Sciatic nerve (tissue), 2 donors: ENCODE measurements at places on chromosomes 12 and 14. TPM values are rescaled to one million over a fixed set of nuclear protein-coding genes. Genes with fewer than 3 reads are reported as not detected.

DNA sequence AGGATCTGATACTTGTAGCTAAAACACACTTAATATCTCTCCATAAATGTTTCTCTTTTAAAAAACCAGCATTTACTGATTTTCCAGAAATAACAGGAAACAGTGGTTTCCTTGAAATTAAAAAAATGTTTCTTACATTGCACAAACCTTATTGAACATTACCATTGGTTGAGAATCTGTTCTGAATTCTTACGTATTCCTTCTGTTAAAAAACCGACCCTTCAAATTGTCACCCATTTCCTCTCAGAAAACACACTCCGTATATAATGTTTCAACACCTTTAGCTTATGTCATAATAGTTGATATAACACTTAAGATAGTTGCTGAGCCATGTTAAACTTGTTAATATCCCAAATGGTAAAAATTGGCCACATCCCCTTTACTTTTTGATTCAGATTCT lies 51.2 kb downstream of the MSRB3 start:
- DNase-seq, result no peak

- DNase-seq, result peak; percentile 71
Observed at GRCh38 chr12:116818341-116818856, 62.8 kb downstream of the HRK start.

DNA sequence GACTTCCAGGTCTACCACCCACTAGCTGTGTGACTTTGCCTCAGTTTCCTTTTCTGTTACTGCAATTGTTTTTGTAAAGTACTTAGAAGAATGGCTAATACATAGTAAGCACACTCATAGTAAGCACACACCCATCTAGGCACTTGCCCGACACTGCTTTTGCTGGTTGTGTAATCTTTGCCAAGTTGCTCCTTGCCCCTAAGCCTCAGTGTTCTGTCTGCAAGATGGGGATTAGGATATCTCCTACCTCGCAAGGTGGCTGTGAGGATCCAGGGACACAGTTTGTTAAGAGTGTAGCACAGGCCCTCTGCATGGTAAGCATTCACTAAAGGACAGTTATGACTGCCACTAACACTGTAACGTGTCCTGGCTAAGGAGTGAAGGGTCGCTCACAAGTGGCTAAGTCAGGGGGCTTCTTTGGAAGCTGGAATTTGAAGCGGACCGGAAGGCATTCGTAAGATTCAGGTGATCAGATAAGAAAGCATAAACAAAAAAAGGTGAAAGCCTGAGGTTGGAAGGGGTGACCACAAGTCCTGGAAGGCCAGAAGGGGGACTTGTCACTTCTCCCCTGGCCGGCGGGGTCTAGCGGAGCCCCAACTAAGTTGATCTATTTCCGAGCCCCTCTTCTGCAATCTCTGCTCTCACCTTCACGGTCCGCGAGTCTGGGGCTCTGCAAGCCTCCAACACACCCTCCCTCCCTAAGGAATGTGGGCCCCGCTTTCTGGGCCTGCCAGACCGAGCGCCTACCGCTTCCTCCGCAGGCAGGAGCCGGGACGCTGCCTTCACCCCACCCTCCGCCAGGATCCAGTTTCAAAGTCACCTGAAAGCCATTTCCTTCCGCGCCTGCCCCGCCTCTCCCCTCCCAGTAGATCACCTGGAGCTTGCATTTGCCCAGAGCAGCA lies 1.5 kb upstream of the PLEKHG3 start:
- no peak for DNase-seq

DNA sequence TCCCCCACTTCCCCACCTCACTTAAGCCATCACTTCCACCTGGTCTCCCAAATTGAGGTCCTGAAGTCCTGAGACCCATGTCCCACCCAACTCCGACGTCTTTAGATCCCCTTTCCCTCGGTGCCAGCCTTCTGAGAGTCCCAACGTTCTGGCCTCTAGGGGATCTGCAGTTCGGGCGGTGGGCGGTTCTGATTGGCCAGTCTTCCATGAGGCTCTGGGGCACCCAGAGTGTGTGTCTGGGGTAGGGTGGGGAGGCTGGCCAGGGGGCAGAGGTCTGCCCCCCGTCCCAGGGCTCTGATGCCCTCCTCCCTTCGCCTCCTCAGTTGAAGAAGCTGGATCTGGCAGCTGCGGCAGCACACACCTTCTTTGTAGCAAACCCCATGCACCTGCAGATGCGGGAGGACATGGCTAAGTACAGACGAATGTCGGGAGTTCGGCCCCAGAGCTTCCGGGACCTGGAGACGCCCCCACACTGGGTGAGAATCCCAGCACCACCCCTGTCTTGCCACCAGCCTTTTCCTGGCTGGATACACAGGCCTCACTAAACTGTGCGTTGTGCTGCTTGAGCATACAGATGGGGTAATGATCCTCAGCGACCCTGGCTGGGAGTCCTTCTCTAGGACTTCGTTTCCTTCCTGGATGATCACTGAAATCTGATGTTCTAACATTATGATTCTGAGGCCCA lies 1.5 kb downstream of the P3H3 start:
- no peak for DNase-seq

GRCh38 chr14:35347323-35348043 lies 55.3 kb downstream of the PSMA6 start:
- no peak for DNase-seq

DNA sequence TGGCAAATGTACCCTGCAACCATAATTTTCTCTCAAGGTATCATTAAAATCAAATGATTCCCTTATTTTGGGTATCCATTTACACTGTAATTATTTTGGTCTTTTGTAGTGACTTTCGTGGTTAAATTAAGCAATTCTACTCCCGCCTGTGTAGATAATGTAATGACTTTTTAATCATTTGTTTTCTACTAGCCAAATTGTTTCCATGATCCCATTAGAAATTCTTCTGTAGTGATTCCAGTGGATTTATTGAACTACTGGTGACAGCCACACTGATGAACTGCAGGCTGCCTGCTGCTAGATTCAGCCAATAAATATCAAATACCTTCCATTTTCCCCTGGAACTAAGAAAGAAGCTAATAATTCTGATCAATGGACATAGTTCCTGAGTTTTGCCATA lies 96.0 kb downstream of the WIF1 start:
- no peak for DNase-seq

- DNase-seq, result peak; percentile 81
Observed at GRCh38 chr12:122980183-122981035, at the start of gene ARL6IP4. Gene ARL6IP4, plus strand, starts transcription at chr12:122980681. Its CDS starts 459 bp downstream, at chr12:122981140.

- DNase-seq, result no peak
Observed at GRCh38 chr12:49909826-49910225, 6.1 kb upstream of the FAIM2 start.

GRCh38 chr14:76911473-76911872 lies 85.3 kb downstream of the LRRC74A start:
- no peak for DNase-seq

GRCh38 chr12:75690296-75690955 lies 179.0 kb upstream of the KRR1 start:
- DNase-seq, result no peak

DNA sequence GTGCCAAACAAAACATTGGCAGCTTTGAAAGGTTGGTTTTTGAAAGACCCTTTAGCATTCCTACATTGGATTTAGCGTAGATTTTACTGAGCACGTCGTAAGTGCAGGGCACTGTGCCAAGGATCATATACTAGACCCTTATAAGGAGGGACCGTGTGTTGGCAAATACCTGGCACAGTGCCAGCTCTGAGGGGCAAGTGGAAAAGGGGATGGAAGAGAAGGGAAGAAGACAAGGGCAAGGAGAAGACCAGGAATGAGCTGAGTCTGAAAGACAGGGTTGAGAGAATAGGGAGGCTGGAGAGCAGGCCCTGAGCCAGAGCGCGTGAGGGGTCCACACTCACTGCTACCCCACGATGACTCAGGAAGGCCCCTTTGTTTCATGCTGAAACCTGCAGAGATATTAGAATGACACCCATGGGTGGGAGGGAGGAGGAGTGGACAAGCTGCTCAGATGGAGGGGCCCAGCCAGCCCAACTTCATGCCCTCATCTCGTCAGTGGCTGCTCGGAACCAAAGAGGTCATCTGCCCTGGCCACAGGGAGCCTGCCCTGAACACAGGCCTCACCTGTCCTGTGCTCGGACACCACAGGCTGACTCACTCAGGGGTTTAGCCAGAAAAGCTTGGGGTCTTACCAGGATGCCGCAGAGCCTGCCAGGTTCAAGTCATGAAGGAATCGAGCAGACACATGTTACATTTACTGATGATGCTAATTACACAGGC lies 25.0 kb downstream of the RAB35 start:
- DNase-seq, result no peak

DNA sequence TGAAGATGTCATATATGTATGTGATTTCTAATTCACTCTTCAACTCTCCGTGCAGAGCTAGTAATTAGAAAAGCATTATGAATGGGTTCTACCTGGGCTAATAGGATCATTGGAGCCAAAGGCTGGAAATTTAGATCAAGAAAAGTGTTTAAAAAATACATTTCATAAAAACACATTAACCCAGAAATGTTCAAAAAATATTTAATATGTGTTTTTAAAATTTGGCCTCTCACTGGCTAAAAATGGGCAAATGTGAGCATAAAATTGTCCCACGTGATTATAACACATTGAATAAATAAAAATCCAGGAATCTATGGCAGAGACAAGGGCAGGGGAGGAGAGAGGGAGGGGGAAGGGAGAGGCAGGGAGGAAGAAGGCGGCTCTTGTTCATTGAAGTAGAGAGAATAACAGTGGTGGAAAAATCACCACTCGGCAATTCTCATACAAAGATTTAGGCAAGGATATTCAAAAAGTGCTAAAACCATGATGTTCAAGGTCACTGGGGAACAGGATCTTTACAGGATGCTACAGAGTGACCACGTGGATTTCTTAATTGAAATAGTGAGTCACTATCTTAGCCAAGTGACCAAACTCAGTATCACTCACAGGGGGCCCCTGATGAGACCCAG lies 38.8 kb downstream of the FBXO21 start:
- DNase-seq, result peak; percentile 1

DNA sequence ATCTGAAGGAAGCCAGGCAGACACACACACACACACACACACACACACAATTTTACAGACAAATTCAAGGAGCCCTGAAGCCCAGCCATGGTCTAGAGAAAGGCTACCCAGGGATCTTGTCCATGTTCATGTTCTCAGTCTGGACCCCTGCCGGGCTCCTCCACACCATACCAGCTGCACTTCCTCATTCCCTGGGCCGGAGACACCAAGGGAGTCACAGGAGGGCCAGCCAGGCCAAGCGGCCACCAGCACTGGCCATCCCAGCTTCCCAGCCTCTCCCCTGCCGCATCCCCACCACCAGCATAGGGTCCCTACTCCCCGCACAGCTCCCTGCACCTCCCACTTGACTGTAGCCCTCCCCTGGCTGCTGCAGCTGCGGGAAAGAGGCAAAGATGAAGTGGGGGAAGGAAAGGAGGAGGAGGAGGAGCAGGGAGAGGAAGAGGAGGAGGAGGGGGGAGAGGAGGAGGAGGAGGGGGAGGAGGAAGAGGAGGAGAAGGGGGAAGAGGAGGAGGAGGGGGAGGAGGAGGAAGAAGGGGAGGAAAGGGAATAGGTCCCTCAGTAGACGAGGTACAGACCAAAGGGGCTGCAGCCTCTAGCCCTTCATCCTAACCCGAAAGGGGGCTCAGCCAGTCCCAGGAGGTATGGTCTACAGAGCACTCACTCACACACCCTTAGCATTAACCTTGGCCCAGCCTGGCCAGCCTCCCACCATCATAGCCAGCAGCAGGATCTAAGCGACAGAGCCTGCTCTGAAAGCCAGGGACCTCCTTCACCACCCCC lies 293.2 kb downstream of the DPF3 start:
- DNase-seq, result no peak

- no peak for DNase-seq
Observed at GRCh38 chr12:66242311-66242710, 53.3 kb downstream of the IRAK3 start.

DNA sequence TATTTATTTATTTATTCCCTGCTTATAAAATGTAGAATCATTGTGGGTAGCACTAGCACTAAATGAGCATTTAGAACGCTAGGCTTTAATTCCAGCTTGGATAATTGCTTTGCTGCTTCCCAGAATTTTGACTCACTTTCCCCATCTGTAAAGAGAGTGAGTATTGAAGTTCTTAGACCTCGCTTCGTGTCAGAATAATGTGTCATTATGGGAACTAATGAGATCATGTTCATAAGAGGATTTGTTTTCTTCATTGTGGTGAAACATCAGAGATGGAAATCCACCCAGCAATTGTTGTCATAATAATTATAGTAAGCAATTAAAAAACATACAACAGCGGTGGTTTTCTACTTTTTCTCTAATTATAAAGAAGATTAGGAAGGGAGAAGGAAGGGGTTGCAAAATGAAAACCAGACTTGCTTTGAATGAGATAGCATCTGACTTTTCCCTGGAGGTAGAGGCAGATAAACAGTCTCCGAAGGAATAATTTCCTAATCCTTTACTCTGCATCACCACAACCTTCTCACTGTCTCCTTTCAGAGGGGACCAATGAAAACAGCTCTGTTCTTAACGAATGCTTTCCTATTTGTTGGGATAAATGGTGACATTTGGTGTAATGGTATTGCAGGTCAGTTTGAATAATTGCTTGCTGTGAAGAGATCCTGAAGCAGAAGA lies 86.8 kb upstream of the ARHGAP5 start:
- no peak for DNase-seq

- no peak for DNase-seq
Observed at GRCh38 chr12:113190761-113191160, 5.2 kb downstream of the RITA1 start.

DNA sequence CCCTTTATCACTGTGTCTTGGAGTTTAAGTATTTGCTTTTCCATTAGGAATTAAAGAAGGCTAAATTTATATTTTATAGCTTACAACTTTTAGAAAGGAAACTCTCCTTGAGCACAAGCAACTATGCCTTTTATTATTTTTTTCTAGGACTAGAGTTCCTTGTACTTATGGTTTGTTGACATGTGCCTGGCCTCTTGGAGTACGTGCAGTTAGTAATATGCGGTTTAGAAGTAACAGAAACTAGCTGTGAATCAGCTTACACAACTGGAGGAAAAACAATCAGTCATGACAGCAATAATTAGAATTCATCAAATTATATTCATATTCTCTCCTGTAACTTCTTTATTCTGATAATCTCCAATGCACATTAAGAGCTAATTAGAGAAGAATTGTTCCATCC lies 428.7 kb downstream of the AEBP2 start:
- DNase-seq, result no peak

- no peak for DNase-seq
Observed at GRCh38 chr12:84954415-84954814, 41.8 kb upstream of the SLC6A15 start.

BCL2L14 gene
- not detected for total RNA-seq

DAO gene
- not detected for total RNA-seq

CLMN gene
- total RNA-seq, result 41.8 TPM

RNASE3 gene
- total RNA-seq, result 0.71 TPM

C14orf180 gene
- 4.7 TPM for total RNA-seq

ANKS1B gene
- 20.8 TPM for total RNA-seq

ABHD12B gene
- not detected for total RNA-seq

C14orf132 gene
- 18.7 TPM for total RNA-seq

SIX6 gene
- total RNA-seq, result not detected

ERBB3 gene
- total RNA-seq, result 159 TPM

AP4S1 gene
- total RNA-seq, result 13.3 TPM

ADCY6 gene
- total RNA-seq, result 75.9 TPM

SDR9C7 gene
- 0.18 TPM for total RNA-seq
